ENCODE measurements at places on chromosomes 5 and 9.

DNA sequence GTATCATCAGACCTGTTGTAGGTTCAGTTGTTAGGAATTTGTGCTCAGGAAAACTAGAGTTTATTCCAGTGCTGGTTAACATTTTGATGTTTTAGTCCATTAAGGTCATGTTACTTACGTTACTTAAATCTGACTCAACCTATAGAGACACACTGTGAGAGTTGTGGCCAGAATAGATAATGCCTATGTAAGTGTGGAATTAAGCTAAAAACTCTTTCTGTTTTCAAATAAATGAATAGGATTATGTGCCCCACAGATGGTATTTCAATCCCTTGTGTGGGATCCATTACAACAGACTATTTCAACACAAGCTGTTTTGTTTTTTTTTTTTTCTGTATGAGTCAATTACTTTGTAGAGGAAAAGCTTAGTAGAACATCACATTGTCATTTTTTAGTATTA, 68.1 kb downstream of the MEGF10 start:
- no peak for DNase-seq

GRCh38 chr5:21792748-21793147, 1060.4 kb downstream of the CDH12 start:
- no peak for DNase-seq

DNA sequence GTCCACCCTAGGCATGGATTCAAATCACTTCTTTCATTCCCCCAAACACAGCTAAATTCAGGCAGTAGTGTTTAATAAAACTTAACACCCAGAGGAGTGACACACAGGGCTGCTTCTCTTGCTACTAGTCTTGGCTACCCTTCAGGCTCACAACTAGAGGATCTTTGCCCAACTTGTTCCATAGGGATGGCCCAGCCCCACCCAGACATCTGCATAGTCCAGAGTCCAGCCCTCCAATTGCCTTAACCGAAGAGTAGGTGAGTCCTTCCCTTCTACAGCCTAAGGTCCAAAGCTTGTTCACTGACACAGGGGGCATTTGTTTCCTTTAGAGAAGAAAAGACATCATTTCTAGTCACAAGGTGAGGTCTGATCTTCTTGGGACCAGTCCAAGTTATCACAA, 15.2 kb upstream of the RXFP3 start:
- DNase-seq: no peak

- peak; percentile 95 for DNase-seq
These were observed at the start of gene RAPGEF6 for GRCh38 chr5:131634996-131635683. RAPGEF6 (minus strand) TSS chr5:131635229; CDS start chr5:131635030, 199 bp downstream.

GRCh38 chr5:177005619-177006264, 837 bp downstream of the UIMC1 start:
- DNase-seq: peak; percentile 41

- no peak for DNase-seq
These were observed 127.2 kb upstream of the ADAMTSL1 start for GRCh38 chr9:18346745-18347144.

- DNase-seq: no peak
These were observed 9.2 kb downstream of the WNT8A start for GRCh38 chr5:138093036-138093435.

DNA sequence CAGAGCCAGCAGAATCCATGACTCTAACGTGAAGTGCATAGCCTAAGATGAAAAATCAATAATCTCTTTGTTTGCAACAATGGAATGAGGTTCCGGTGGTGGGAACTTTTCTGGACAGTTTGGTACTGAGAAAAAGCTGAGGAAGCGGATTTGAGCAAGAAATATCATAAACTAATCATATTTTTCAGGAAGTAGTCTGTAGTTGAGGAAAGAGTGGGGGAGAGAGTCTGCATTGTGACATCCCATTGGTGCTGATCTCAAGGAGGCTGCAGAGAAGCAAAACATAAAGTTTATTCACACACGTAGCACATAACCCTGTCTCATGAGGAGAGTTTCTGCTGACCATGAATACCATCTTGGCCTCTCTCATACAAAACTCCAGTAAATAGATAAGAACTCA, 15.8 kb upstream of the FCHO2 start:
- no peak for DNase-seq

- DNase-seq: no peak
These were observed 677.0 kb upstream of the KLF4 start for GRCh38 chr9:108166519-108166918.

DNA sequence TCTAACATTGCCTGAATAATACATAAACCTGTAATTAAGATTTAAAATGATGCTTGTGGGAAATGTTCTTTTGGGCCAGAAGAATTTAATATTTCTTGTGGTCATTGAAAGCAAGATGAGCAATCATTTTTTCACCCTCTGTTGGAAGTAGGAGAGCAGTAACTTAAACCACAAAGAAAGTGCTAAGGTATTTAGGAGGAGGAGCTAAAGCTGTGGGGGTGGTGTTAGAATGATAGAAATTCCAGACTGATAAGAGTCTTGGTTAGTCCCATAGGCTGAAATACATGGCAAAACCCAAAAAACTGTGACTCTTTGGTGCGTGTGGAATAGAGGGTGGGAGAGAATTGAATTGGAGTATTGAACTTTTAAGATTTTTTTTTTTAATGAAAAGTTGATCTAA, 247.0 kb downstream of the YTHDC2 start:
- no peak for DNase-seq

DNA sequence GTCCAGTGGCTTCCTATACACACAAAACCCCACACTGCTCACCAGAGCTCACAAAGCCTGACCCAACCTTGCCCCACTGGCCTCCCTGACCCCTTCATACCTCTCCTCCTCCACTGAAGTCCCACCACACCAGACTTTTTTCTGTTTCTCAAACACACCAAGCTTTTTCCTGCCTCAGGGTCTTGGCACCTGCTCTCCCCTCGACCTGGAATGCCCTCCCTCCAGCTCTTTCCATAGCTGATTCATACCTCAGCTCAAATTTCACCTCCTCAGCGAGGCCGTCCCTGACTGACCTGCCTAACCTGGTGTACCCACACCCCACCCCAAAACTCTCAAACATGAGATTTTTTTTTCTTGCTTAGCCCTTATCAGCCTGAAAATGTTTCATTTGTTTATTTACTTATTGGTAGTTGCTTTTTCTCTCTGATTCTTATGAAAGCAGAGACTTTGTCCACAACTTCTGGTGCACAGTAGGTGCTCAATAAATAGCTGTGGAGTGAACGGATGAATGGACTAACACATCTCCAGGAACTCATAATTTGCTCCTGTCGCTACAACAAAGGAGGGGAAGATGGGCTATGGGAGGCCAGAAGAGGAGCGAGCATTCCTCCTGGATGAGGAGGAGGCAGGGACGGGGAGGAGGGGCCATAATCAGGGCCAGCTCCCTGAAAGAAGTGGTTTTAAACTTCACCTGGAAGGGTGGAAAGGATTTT, 84.3 kb downstream of the SH3TC2 start:
- no peak for DNase-seq

DNA sequence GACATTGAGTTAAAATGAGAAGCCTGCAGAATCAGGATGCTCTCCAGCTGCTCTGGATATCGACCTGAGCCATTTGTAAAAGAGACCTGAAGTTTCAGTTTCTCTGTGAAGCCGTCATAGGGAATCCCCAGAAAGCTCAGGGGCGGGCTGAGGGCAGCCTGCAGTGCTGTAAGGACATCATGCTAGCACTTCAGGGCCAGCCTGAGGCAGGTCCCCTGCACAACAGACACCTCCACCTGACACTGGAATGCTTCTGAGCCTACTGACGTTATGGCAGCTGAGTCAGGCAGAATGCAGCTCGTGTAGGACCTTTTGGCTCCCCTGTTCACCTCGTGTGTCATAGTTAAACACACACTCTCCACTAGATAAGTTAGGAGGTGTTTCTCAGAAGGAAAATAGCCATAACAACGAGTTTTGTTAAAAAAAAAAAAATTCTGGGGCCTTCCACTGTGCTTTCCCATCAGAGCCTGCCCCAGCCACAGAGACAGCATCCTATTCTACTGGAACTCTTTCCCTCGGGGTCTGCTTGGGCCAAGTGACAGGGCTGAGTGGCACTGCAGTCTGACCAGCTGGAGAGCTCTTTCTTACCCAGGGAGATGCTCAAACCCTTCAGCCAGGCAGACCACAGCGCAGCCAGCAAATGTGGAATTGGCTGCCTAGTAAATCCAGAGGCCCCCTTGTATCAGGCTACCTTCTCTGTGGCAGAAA, 354.9 kb downstream of the DIRAS2 start:
- DNase-seq: no peak

- no peak for DNase-seq
These were observed 465.1 kb downstream of the PDE4D start for GRCh38 chr5:59428391-59428790.

DNA sequence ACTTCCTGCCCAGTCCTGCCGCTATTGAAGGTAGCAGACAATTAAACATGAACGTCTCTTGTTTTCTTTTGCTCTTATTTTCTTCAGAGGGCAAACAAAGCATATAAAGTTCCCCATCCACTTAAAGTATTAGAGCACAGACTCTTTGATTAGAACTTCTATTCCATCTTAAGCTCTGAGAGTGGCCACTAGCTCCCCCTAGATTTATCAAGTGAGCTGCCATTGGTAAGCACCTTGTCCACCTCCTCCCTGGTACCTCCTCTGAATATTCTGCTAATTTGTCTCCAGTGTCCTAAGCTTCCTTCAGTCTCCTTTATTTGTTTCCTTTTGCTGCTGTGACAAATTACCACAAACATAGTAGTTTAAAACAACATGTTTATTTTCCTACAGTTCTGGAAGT, 264.3 kb upstream of the KCNN2 start:
- DNase-seq: no peak

DNA sequence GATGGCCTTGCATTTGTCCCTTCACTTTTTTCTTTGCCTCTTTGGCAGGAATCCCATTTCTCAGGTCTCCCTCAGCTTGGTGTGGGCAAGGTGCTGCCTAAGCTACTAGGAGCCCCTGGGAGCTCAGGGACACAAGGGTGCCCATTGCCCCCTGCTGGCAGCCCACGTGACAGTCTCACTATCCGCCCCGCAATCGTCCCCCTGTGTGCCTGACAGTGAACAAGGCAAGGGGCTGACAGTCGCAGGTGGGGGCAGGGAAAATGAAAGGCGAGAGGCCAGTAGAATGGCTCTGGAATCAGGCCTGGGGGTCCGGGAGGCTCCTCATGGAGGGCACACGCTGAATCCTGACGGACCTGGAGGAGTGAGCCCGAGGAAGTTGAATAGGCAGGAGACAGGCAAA, 2.0 kb upstream of the PCDH12 start:
- DNase-seq: no peak

- DNase-seq: no peak
These were observed 271.0 kb upstream of the RIOK2 start for GRCh38 chr5:97454015-97454414.

GRCh38 chr5:1467341-1468246, 22.4 kb upstream of the SLC6A3 start:
- DNase-seq: no peak

DNA sequence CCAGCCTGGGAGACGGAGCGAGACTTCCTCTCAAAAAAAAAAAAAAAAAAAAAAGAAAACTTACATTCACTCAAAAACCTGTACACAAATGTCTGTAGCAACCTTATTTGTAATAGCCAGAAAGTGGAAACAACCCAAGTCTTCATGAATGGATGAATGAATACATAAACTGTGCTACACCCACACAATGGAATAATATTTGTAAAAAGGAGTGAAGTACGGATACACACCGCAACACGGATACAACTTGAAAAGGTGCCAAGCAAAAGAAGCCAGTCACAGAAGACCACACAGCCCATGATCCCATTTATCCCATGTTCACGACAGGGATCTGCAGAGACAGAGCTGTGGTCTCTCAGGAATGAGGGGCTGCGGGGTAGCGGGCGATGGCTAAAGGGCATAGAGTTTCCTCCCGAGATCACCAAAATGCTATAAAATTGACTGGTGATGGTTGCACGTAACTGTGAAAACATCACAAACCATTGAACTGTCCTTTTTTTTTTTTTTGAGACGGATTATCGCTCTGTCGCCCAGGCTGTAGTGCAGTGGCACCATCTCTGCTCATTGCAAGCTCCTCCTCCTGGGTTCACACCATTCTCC, 76.2 kb upstream of the COL5A1 start:
- no peak for DNase-seq

DNA sequence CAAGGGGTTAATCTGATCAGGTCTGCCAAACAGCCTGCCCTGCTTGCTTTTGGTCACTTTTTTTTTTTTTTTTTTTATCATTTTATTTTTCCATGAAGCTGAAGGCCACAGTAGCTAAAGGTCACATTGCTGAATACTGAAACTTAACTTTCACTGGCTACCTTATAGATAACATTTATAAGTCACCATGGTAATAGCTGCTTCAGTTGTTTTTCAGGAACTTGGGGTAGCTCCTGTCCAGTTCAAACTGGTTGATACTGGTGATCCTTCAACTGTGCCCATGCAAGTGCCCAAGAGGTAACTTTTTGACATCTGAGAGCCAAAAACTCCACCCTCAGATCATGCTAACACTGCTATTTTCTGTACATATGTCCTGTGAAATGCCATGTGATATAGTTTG, 68.3 kb upstream of the RGS7BP start:
- DNase-seq: no peak

DNA sequence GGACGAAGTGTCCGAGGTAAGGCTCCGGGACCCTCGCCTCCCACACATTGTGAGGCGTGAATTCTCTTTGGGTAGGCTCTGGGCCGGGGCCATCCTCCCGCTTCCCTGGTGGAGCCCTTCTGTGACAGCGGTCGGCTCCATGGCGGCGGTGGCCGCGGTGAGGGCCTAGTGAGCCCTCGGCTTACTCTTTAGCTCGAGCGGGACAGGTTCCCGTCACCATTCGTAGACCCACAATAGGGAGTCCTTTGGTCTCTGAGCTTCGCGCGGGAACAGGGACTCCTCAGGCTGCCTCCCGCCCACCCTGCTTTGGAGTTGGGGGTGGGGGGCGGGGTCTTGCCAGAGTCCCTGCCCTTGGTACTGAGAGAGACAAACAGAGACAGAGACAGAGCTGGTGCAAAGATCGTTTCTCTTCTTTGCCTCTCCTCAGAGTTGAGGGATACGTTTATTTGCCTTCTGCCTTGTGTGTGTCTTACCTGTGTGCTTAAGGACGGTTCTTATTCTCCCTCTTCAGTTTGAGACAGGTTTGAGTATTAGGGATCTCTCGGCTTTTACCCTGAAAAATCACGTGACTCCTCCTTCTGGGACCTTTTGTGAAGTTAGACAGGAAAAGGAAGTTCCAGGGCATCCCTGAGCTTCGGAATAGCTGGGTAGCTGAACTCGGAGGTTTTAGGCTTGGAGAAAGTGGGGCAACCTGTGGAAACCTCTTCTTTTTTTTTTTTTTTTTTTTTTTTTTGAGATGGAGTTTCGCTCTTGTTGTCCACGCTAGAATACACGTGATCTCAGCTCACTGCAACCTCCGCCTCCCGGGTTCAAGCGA, 833 bp downstream of the ANKHD1 start:
- peak; percentile 22 for DNase-seq

GRCh38 chr5:22892441-22892840, 39.3 kb upstream of the CDH12 start:
- no peak for DNase-seq

GRCh38 chr5:38948501-38948900, 102.7 kb downstream of the OSMR start:
- no peak for DNase-seq

- DNase-seq: no peak
These were observed 192.5 kb upstream of the DAPK1 start for GRCh38 chr9:87305151-87305550.

All from stimulated activated CD8-positive, alpha-beta memory T cell treated with anti-CD3 and anti-CD28 coated beads, Interleukin-15, amount 100 ng/mL, for 4 hours (primary cell).